ENCODE measurements at places on chromosomes 5 and 9.

- DNase-seq, result no peak
Observed at GRCh38 chr5:15695215-15695731, 195.3 kb downstream of the FBXL7 start.

DNA sequence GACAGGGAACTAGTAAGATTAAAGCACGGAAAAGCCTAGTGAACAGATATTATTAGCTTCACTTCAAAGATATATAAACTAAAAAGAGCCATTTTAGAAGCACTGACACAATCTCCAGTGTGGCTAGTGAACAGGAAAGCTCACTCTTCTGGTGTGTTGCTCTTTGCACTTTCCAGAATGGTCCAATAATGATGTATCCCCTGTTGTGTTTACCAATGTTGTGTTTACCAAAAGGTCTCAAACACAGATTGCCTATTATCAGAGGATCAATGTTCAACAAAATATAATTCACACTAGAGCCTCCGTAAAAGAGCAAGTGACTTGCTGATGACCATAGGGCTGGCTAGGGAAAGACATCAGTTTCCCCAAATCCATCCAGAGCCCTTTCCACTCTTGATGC lies 11.6 kb downstream of the KLHL3 start:
- DNase-seq, result no peak

DNA sequence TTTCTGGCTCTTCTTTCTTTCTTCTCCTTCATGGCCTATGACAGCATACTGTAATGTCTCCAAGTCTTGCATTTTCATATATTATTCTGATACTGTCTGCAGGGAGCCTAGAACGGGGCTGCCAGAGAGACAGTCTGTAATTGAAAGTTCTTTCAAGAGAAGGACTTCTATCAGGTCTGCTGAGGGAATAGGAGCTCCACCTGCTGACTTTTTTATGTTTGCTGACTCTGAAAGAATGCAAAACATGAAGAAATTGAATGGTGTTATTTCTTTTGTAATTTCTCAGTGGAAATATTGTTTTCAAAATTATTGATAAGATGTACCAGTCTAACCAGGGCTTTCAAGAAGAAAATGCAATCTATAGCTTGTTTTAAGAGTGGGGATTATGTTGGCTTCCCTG lies 121.9 kb upstream of the RFX3 start:
- no peak for DNase-seq

- no peak for DNase-seq
Observed at GRCh38 chr5:157563929-157564716, 11.5 kb downstream of the ADAM19 start.

GRCh38 chr9:98570663-98571440 lies 137.9 kb downstream of the GABBR2 start:
- no peak for DNase-seq

DNA sequence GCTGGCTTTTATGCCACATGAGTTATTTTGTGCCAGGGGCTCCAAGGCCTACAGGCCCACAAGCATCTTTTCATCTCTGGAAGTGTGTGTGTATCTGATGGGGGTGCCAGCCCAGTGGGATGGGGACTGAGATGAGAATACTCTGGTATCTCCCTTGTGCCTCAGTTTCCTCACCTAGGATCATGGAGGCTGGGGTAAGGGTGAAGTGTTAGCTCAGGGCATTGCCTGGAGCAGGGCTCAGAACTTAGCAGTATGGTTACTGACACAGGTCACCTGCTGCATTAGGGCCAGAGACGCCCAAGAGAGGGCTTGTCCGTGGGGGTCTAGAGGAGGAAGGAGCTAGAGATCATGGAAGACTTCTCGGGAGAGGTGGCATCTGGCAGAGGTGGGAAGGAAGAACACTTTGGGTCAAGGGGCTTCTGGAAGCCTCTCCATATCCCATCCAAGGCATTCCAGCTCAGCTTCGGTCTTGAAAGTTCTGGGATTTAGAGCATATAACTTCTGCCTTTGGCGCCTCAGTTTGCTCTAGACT lies 742 bp upstream of the WNK2 start:
- DNase-seq, result no peak

DNA sequence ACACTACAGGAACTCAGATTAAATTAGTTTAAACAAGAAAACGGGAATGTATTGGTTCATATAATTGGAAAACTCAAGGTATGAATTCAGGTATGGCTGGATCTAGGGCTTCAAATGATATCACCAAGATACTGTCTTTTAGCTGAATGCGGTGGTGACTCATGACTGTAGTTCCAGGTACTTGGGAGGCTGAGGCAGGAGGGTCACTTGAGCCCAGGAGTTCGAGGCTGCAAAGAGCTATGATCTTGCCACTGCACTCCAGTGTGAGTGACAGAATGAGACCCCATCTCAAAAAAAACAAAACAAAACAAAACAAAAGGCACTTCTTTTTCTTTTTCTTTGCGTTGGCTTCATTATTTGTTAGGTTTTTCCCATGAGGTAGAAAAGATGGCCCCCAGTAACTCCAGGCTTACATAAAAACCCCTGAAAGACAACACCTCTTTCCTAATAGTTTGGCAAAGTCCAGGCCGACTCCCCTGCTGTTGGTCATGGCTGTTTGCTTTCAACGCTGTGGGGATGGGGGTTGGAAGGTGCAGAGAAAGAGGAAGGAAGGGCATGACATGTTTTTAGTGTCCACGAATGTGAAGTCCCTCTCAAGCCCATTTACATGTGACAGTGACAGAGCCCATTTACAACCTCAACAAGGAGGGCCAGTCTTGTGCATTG lies 39.8 kb upstream of the CRB2 start:
- DNase-seq, result no peak

DNA sequence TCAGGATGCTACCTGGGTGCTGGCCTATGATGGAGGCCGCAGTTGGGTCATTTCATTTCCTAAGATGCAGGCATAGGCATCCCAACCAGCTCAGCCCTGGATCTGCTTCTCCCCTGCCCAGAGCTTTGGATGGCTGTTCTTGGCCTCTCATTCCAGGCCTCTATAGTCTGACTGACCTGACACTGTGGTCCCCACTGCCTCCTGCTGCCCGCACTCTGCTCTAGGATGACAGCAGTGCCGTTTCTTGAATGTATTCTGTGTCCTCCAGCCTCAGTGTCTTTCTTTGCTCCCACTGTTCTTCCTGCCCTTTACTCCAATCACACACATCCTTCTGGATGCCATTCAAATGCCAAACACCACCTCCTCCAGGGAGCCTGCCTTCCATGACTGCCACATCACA lies 235.7 kb downstream of the HSPA4 start:
- no peak for DNase-seq

DNA sequence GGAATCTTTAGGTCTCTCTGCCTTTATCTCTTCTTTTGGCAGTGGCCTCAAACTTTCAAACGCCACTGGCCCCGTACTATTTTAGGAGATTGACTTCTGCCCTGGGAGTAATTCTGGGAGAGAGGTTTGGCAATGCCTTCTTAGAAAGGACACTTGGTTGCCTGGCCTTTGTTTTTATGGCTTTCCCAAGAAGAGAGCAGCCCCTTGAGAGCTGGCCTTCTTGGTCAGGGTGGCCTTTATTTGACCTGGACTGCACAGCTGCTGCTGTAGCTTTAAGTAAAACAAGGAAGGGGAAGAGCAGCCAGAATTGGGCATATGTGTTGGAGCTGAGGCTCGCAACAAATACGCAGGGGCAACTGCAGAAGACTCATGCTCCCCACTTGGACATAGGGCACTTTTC lies 60.8 kb downstream of the PTPN3 start:
- DNase-seq, result no peak

- DNase-seq, result no peak
Observed at GRCh38 chr5:146425023-146425422, 22.1 kb upstream of the TCERG1 start.

DNA sequence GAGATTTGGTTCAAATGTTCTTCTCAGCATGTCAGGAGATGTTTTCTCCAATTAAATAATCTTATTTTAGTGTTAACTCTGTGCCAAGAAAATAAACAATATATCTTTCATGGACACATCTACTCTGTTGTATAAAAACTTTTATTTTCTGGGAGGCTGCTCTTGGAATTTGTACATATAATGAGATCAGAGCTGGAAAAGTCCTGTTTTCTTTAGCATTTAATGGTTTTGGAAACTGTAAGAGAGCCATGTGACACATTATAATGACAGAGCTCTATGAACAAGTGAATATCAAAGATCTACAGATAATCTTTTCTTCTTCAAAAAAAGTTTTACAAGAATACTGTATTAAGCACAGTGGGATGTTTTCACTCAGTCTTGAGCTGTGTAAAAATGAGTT lies 48.8 kb downstream of the FOXD1 start:
- DNase-seq, result no peak

DNA sequence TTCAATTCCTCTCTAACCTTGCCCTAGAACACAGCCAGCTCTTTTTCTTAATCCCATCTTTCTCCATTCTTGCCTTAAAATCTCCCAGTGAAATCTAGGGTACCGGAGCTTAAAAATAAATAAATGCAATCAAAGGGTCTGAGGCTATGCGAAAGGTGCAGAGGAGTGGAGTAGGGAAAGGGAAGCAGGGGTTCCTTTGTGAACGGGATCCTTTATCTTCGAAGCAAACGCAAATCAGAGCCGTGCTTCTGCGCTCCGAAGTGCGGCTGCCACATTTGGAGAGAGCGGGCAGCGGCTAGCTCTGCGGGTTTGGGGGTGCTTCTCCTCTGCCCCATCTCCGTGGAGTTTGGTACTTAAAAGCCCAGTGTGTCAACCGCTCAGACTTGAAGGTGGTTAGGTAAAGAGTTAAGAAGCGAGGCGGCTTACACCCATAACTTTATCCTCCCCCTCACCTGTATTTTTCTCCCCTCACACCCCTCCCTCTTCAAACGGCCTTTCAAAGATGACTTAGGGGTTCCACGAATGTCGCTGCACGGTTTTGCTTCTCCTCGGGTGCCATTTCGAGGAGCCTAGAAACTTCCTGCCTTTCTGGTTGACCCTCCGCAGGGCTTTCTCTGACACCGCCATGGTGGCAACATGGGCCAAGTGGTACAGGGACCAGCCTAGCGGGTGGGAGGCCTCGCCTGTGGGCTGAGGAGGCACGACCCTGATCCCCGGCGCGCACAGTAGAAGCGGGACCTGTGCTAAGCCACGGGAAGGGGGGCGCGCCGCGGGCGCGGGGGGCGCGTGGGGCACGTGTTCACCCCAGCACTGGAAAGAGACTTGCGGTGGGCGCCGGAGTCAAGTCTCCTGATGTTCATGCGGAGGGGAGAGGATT lies 31.7 kb upstream of the NFIB start:
- no peak for DNase-seq

DNA sequence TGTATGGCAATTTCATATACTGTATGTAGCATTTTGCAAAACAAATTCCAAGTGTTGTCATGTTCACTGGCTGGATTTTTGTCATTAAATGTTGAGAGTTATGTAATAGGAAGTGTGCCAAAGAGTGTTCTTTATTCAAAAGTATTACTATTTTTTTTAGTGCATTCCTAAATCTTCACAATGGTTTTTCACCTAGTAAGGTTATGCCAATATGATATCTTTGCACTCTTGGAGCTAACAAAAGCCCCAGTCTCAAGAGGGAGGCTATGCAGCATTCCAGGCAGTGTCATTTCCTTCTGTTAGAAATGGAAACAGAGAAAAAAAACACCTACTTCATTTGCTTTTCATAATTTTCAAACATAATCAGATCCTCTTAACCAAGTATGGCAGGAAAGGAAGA lies 5.1 kb upstream of the SSBP2 start:
- DNase-seq, result no peak

- no peak for DNase-seq
Observed at GRCh38 chr5:142509026-142509425, 176.9 kb downstream of the FGF1 start.

DNA sequence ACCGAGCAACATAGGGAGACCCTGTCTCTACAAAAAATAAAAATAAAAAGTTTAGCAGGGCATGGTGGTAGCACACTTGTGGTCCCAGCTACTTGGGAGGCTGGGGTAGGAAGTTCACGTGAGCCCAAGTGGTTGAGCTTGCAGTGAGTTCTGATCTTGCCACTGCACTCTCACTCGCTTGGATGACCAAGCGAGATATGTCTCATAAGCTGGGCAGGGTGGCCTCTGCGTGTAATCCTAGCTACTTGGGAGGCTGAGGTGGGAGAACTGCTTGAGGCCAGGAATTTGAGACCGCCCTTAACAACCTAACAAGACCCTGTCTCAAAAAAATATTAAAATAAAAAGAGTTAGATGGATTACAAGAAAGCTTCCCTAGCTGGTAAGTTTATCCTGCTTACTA lies 32.5 kb downstream of the RASA1 start:
- no peak for DNase-seq
